Stimulated activated CD4-positive, alpha-beta T cell treated with anti-CD3 and anti-CD28 coated beads, Interleukin-12 subunit alpha, Interleukin-12 subunit beta, amount 100 ng/mL, for 48 hours (primary cell): ENCODE measurements at places on chromosomes 13 and 19.

DNA sequence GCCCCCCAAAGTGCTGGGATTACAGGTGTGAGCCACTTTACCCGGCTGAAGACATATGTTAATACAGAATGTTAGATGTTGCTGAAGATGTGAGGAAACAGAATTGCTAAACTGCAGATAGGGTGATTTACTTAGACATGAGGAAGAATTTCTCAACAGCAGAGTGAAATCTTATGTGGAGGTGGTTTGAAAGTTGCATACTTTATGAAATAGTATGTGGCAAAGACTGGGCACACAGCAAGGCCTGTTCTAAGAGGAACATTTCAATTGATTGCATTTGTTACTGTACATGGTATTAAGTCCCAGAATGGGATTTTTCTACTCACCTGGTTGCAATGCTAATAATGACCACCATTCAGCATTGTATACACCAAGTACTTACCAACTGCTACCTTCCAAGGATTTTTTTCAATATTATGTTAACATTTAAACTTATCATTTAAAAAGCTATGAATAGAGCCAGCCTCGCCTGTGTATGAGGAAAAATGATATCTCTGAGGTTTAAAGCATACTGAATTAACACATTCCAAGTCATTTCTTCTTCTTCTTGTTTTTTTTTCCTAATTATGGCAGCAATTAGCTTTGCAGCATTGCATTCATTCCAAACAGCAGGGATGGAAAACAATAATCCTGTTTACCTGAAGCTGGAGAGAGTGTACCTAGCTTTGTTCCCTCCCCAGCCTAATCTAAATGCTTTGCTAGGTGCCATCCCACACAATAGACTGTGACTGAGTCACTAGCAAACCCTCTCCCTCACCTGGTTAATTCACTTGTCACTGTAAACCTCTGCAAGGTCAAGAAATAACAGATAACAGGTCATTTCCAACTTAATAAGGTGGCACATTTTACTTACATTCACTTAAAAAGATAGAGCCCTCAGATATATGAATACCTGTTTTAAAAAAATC is 19.4 kb upstream of the KLF5 start:
- DNase-seq: no peak

DNA sequence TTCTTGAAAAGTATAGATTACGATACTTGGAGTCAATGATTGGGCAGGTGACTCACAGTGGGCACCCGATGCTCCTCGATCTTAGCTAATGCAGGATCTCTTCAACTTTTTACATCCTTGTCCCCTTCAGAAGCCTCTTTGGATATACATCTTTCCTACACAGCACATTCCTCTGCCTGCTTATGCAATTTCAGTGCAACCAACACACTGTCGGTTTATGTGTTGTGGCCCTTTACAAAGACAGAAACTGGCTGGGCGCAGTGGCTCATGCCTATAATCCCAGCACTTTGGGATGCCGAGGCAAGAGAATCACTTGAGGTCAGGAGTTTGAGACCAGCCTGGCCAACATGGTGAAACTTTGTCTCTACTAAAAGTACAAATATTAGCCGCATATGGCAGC is 2.6 kb downstream of the GPR42 start:
- DNase-seq: no peak

DNA sequence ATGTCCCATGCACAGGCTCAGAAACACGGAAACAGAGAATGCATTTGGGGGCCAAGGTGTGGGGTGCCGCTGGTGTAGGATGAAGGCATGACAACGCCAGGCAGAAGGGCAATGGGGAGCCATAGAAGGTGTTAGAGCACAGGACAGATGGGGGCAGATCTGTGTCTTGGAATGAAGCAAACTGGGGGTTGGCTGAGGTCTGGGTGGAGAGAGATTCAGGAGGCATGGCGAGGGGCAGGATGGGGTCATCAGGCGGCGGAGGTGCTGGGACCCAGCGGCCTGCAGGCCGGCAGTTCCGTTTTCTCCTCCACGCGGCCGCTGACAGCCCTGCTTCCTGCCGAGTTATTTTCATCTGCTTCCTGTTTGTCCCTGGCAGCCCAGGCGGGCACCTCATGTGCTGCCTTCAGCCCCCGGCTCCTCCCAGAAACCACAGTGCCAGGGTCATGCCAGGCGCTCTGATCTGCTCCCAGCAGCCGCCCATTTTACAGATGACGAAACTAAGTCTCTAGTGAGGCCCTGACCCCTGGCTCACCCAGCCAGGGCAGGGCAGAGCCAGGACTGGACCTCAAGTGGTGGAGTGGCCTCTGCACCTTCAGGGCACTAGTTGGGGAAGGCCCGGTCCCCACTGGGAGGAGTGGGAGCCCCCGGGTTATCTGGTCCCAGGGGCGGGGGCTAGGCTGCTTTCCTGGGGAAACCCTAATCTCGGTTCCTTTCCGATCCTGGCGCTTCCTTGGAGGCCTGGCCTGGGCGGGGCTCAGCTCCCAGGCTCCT is 2.2 kb downstream of the ARHGAP45 start:
- no peak for DNase-seq

GRCh38 chr13:36919171-36919832 is 736 bp downstream of the SMAD9 start:
- DNase-seq: no peak

DNA sequence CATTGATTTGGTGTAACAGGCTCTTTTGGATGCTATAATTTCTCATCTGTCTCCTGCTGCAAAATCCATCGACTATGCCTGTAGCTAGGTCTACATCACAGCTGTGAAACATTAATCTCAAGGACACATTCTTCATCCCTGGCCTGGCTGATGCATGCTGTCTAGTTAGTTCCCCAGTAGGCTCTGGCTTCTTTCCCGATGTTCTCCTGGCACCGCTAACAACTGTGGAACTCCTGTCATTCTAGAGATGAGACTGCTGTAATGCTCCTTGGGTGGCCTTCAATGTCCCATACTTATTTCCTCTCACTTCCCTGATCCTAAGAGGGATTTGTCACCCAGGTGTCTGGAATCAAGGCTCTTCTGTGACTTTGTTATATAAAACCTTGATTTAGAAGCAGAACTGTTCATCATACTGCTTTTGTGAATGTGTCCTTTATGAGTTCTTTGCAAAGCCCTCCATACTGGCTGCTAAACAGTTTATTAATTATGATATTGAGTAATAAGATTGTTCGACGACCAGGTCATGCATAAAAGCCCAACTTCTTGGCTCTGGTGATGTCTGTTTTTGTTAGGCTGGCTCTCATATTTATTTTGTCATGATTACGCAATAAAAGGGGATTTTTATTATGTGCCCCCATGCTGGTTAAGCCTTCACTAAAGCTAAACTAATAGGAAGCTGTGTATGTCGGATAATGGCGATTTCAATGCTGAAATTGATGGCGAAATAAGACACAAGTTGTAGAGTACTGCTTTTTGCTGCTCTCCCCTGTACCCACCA is 227.5 kb downstream of the DCT start:
- no peak for DNase-seq

DNA sequence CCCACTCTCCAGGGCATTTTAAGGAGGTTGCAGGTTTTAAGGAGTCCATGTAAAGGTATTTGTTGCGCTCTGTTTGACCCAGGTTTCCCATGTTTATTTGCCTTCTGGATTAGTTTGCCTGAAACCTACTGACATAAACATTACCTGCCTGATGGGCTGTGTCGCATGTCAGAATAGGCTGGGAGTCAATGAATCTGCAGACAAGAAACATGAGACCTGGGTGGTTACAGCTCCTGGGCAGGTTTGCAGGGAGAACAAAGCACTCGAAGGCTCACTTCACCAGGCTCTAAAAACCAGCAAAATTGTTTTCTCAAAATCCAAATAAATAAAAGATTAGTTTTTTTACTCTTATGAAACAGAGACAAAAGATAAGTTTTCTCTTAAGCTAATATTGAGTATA is 114.4 kb upstream of the SERTM1 start:
- DNase-seq: no peak

DNA sequence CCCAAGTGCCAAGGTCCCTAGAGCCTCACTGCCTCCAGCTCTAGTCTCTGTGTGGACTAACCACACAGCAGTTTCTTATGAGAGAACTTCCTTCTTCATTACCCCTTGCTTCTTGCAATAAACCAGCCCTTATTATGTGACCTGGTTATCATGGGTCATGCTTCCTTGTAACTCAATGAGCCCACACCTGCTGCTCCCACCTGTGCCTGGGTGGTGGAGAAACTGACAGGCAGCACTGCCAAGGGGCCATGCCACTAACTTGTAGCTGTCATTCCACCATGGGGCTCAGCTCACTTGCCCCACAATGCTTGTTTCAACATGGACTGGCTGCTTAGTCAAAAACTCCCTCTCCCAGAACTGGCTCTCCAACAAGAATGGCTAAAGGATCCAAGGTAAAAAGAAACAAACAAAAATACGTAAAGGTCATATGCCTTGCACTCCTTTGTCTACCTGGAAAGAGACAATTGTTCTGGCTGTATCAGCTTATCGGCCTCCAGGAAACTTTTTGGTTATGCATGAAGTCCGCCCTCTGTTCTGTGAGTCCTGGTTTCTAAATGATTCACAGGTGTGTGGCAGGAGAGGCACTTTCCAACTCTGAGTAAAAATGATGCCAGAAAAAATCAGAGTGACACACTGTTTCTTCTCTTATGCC is 446.4 kb downstream of the COG6 start:
- DNase-seq: peak; percentile 40

GRCh38 chr19:47483200-47483599 is 819 bp downstream of the KPTN start:
- DNase-seq: no peak

DNA sequence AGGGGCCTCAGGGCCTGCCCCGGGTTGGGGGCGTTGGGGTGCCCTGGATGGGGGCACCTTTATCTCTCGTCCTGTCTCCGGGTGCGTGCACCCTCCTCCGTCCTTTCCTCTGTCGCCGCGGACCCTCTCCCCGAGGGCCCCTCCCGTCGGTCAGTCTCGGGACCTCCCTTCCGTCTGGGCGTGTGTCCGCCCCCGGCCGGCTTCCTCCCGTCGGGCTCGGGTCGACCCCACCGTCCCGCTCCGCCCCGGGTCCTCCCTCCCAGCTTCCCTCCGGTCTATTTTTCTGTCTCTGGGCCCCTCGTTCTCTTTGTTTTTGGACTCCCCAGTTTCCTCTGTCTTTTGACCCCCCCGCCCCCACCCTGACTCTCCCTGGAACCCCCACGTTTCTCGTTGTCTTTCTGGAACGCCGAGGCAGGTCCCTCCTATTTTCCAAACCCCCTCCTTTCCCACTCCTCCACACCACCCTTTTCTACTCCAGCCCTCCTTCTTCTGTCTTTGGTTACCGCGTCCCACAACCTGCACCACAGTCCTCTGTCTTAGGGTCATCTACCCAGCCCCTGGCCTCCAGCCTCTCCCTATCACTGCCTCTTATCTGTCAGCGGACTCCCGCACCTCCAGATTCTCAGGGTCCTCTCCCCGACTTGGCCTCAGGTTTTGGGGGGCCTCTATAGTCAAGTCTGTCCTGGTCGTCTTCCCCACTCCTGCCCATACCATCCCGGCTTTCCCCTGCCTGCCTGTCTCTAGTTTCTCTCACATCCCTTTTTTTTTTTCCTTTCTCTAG is 757 bp downstream of the EGLN2 start:
- no peak for DNase-seq

DNA sequence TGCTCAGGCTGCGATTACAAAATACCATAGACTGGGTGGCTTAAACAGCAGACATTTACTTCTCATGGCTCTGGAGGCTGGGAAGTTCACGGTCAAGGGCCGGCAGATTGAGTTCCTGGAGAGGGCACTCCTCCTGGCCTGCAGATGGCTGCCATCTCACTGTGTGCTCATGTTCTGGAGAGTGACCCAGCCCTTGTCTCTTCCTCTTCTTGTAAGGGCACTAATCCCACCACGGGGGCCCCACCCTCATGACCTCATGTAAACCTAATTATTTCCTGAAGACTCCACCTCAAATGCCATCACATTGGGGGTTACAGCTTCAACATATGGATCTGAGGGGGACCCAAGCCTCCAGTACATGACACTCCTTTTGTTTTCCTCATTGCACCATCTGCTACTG is 56.0 kb upstream of the CLDN10 start:
- DNase-seq: no peak
